Lower lobe of right lung (tissue), 2 donors: ENCODE measurements at places on chromosomes 5 and 9. TPM values are rescaled to one million over a fixed set of nuclear protein-coding genes. Genes with fewer than 3 reads are reported as not detected.

Gene ENTR1
- 34.3 TPM for total RNA-seq

- DNase-seq: no peak
These were observed 256.2 kb upstream of the IRX4 start for GRCh38 chr5:2138896-2139295.

GRCh38 chr9:2234371-2234893 lies 219.3 kb downstream of the SMARCA2 start:
- DNase-seq: no peak

DNA sequence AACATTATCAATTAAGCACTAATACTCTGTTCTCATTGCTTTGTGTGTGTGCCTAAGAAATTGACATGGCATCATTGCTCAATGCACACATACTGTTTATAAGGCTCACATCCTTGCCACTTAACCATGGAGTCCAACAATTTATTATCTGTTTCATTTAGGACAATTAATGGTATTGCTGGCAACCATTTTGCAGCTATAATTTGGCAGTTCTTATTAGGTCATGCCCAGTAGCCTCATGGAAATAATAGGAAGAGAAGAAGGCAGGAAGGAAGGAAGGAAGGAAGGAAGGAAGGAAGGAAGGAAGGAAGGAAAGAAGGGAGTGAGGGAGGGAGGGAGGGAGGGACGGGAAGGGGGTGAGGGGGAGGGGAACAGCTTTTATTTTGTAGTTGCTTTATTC lies 285.5 kb upstream of the SLC24A2 start:
- no peak for DNase-seq

DNA sequence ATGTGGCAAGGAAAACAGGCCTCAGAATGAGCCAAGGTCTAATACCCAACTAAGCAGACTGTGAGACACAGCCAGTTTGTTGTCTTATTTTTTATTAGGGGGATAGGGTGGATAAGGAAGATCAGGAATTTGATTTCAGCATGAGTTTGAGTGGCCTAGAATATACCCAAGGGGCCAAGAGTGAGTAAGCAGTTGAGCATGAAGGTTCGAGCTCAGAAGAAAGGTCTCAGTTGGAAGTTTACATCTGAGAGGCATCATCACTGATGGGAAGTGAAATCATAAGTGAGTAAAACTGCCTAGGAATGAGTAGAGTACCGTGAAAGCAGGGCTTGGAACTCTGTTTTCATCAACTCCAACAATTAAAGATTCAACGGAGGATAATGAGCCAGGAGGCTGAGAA lies 12.6 kb downstream of the PSMD5 start:
- DNase-seq: no peak

GRCh38 chr9:110994771-110995241 lies 43.5 kb downstream of the LPAR1 start:
- no peak for DNase-seq

GRCh38 chr9:86072394-86072877 lies 26.9 kb downstream of the GOLM1 start:
- DNase-seq: no peak

Gene PCDHAC2
- total RNA-seq: 5.8 TPM

DNA sequence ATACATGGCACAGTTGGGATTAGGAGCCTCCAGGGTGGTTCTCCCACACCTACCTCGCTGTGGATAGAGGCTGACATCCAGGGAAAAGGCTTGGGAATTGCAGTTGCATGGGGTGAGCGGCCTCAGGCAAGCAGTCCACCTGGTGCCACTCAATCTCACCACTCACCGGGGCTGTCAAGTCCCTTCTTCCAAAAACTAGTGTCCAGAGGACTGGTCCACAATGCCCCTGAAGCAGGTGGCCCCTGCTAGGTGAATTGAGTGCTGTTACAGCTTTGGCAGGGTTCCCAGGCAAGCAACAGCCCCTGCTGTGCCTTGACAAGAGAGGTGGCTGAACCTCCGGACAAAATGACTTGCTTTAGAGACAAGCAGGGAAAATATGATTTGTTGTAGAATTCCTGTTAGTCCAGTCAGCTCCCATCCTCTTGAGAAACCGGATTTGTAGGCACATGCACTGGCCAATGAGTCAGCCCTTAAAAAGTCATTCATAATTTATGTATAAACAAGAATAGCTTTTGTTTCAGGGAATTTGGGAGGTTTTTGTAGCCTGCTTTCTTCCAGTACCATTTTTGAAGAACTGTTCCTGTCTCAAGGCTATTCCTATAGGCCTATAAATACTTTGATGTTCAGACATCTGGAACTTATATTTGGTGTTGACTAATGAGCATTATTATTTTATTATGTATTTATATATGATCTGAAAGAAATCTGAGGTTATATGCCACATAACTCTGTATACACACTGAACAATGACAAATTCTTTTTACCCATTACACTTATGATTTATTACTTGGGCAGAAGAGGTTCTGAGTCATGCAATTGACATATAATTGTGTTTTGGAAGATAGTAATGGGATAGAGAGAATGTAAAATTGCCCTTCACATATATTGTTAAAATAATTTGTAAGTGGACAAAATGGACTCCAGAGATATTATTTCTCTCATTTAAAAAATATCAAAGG lies 411.1 kb downstream of the ACTL7B start:
- no peak for DNase-seq

DNA sequence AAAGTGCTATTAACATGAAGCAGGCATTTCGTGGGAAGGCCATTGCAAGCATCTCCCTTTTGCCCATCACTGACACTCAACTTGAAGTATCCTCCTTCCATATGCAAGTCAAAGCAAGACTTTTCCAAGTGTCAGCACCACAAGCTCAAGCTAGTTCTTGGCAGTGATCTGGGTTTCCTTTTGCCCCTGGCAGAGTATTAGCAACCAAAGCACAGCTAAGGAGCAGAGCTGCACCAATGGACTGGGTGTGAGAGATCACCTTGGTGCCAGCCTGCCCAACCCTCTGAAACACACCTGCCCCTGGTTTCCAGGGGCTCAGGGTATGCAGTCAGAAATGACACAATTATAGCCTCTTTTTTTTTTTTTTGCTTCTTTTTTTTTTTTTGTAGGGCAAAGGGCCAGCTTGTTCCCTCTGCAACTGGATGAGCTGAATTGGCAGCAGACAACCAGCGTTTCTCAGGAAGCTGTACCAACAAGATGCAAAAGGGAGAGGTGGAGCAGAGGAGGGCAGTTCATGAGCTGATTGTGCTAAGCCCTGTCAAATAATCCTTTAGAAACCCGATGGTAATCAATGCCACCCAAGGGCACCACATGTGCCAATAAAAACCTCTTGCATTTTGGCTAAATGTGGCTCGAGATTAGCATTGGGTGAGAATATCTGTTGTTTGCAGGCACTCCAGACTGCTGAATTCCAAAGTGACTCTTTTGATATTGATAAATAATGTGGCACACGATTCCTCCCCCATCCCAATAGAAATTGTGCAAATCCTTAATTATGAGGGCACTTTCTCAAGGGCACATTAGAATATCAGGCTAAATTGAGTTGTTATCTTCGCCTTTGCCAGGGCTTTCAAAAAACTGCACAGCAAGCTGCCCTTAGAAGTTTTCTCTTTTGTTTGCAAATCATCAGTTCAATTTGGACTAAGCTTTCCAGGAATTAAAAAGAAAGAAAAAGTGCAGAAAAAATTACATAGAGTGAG lies 192.4 kb downstream of the GAS1 start:
- DNase-seq: no peak
